Right forelimb (tissue), 1 donor: ENCODE measurements at places on chromosomes 16 and 17.

DNA sequence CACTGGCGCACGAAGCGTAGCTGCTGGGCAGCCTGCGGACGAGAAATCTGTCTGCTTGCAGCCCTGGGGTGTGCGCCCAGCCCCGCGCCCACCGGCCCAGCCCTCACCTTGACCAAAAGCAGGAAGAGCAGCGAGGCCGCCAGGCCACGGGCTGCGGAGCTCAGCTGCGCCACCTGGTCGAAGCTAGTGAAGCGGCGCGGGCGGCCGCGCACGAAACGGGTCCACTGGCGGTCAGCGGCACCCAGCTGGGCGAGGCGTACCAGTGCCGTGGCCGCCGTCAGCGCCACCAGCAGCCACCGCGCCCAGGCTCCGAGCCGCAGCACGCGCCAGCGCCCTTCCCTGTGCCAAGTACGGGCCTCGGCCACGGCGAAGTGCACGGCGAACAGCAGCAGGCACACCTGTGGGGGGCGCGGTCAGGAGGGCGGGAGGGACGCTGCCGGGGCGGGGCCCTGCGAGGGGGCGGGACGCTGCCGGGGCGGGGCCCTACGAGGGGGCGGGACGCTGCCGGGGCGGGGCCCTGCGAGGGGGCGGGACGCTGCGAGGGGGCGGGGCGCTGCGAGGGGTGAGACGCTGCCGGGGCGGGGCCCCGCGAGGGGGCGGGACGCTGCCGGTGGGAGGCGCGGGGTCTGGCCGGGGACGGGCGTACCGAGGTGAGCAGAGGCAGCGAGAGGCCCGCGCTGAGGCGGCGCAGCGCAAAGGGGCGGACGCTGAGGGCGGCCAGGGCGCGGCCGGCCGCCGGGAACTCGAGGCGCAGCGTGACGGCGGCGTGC lies 43.2 kb downstream of the TSC2 start:
- peak; percentile 92 for DNase-seq

DNA sequence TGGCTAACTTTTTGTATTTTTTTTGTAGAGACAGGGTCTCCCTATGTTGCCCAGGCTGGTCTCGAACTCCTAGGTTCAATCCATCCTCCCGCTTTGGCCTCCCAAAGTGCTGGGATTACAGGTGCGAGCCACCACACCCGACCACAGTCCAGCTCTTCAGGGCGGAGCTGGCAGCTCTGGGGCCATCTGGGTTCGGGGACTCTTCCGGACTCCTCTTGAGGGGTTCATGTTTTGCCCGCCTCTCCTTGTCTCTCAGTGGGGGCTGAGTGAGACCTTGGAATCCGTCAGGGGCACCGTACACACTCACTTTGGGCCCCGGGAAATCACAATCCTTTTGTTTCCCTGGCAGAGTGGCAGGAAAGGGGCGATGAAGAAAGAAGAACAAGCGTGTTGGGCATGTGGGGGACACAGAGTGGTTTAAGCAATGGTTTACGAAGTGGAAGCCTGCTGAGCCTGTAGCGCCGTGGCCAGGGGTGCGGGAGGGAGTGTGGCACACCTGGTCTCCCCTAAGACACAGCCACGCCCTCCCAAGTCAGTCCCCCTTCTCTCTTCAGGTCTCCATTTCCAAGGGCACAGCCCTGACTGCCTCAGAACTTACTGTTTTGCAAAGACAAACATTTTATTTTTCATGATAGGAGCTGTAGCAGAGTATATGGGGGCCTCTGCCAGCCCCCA lies 26.1 kb downstream of the TNS4 start:
- no peak for DNase-seq

DNA sequence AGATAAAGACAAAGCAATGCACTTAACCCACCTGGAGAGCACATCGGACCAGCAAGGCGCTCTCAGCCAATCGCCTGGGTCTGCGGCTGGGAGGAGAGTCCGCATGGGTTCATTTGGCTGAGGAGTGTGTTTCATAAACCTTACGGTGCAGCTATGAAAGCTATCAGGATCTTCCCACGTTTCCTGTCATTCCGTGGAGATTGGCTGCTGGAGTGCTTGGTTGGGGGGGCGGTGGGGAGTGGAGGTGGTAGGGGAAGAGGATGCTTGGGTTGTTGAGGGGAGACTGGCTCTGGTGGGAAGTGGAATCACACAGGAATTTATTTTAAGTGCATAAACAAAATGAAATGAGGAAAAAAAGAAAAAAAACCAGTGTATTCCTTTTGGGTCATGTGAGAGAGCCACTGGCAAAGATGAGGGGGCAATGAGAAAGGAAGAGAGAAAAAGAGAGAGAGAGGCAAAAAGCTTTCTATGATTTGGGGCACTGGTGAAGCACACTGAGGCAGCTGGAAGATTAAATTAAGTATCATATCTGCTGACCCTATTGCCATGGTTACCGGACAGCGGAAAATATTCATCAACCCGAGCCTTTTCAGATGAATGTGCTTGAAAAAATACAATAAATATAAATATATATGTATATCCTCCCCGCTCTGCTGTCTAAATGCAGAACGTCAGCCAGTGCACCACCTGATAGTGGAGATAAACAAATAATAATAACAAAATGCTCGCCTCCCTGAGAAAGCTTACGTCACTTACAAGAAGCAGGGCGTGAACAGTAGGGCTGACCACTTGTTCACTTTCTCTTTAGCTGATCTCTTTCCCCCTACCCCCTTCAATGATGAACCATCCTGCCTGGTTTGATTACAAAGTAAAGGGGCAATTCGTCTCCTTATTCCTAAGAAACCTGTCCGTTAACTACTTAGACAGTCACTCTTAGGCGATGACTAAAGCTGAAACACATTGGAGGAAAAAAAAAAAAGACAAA lies 457.0 kb upstream of the ZFHX3 start:
- DNase-seq: no peak

DNA sequence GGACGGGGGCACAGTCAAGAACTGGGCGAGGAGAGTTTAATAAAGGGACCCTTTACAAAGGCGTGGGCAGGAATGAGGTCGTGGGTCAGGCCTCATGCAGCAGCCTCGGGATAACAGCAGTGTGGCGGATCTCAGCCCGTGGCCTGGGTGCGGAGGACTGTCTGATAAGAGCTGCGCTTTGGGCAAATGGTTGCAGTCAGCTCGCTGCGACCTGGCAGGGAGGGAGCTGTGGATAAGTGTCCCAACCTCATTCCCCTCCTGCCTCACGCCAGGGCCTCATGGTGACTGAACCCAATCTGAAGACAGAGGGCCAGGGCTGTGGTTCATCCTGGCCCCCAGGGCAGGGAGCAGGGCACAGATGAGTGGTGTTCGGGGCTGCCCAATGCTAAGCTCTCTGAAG lies 13.6 kb downstream of the SMTNL2 start:
- DNase-seq: no peak

DNA sequence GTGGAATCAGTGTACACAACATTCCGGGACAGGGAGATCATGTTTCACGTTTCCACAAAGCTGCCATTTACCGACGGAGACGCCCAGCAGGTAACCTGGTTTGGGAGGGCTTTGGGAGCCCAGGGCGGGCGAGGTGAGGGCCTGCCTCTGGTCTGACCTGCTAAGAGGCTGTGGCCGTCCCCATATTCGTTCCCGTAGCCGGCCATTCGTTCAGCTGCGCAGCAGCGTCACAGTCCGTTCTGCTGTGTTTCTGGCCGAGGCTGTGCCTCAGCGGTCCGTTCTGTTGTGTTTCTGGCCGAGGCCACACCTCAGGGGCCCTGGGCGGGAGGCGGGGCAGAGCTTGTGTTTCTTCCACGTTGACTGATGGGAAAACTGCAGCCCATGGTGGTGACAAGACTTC lies 68.0 kb downstream of the OR1D5 start:
- no peak for DNase-seq

DNA sequence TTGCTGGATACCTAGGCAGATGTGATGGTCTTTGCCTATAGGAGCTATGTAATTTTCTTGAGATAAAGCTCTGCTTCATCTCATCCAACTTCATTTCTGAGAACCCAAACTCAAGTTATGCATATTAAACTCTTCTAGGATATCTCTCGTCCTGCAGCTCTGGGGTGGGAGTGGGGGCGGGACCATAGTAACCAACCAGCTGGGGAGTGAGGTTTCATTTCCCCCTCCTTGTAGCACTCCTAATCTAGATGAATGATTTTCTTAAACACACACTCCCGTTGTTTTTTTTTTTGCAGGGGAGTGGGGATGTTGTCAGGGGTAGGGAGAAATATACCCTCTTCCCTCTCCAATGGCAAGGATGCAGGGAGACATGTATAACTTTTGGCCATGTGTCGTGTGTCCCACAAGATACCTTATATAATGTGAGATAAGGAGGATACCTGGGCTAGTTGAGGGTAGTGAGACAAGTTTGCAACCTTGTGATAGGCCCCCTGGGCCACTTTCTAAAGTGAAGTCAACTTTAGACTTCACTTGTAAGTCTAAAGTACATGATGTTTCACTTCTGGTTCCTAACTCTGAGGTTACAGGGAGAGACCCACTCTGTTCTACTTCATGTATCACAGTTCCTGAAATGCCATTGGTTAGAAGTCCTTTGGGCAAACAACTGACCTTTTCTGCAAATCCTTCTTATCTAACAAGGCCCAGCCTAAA lies 10.5 kb upstream of the HEATR6 start:
- DNase-seq: no peak

DNA sequence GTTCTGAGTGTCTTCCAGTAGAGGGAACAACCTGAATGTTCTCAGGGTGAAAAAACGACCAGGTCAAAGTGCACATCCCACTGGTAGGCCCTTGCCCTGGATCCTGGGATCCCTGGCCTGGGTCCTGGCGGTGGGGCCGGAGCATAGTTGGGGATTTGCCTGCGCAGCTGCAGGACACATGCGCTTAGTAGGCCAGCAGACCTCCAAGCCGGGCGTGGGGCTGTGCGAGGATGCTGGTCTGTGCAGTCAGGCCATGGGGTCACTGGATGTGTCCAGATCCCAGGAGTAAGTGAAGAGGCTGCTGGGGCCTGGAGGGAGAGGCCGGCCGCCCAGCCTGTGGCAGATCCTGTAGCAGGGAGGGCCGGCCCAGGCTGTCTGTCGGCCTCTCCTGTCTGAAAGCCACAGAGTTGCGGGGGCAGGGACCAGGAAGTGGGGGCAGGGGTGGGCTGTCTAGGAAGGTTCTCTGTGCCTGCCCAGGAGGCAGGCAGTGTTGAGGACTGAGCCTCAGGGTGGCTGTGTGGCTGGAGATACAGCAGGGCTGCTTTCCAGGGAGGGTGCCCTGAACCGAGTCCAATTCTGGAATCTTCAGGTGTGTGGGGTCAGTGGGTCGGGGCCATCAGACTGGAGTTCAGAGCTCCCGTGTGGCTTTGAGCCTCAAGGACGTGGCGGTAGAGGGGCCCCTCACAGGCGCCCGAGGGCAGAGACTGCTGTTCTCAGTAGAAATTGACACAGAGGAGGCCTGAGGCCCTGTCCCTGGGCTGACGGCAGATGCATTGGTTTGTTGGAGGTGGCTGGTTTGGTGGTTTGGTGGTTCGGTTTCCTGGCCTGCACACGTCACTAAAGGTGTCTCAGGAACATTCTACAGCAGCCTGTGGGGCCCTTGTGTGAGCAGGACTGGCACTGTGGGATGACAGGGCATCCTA lies 17.2 kb upstream of the NUDT16L1 start:
- no peak for DNase-seq

GRCh38 chr17:4559139-4559791 lies 1.1 kb downstream of the GGT6 start:
- no peak for DNase-seq

- no peak for DNase-seq
These were observed 1.9 kb downstream of the PRKCB start for GRCh38 chr16:23837553-23838308.

GRCh38 chr17:38786372-38786771 lies 13.0 kb downstream of the PIP4K2B start:
- DNase-seq: no peak

DNA sequence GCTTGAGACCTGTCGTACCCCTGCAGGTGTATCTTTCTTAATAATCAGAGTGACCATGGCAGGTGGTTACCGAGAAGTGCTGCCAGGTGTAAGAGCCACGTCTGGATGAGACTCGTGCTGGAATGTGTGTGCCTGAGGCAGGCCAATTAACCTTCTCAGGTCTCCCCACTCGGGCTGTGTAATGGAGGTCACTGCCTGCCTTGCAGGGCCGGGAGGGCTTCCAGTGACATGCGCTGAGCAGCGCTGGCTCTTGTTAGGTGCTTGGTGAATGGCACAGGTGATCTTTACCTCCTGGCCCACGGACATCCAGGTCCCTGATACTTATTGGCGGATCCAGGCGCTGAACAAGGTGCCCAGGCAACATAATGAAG lies 4.6 kb upstream of the GSE1 start:
- DNase-seq: no peak

- no peak for DNase-seq
These were observed 6.0 kb upstream of the SERPINF1 start for GRCh38 chr17:1755827-1756262.
